ENCODE measurements at places on chromosomes 2 and 18.
A peak's percentile ranks its signal among the peaks of the same experiment; 100 is the strongest.

DNA sequence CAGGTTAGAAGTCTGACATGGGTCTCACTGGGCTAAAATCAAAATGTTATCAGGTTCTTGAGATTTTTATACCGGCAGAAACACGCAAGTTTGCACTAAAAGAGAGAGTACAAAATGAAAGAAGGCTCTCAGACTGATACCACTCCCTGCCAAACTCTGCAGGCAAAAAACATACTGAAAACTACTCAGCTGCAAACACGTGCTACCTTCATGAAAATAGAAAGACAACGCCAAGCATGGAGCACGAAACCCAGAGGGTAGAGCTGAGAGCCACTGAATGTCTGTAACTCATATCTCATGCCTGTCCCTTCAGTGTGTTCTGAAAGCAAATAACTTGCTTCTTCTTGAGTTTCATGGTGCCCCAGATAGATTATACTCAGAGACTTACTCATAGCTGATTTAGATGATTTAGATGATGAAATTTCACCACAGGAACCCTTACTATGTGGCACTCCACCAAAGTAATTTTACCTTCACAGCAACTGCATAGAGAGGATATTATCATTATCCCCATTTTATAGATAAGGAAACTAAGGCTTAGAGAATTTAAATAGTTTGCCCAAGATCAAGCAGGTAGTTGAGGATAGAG lies 313.0 kb upstream of the SLC39A10 start:
- DNase-seq, result no peak

- peak; percentile 69 for DNase-seq
These were observed 29.9 kb downstream of the ANO7 start for GRCh38 chr2:241218131-241219029.

DNA sequence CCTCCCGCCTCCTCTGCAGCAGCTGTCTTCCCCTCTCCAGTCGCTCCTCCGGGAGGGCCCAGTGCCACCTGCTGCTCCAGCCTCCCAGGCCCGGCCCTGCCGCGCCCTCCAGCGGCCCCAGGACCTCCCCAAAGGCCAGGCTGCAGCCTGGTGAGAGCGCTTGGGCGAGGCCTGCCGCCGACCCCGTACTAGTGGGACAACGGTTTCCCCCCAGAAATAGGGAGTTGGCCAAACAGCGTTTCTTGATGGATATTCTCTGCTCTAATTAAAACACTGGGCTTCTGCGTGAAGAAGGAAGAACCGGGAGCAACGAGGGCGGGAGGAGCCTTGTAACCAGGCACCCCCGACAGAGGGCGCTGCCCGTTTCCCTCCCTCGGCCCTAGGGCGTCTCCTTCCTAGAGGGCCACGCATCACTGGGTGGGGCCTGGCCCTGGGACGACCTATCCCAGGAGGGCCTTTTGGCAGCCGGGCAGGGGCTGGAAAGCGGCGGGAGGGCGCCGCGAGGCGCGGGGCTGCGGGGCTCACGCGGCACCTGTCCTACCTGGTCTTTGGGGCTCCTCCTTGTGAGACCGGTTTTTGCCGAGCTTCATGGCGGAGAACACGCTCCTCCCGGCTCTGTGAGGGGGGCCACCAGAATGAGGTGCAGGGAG lies 25.4 kb upstream of the OTOF start:
- peak; percentile 92 for DNase-seq

- DNase-seq, result no peak
These were observed 190.0 kb upstream of the SESTD1 start for GRCh38 chr2:179454443-179455171.

- no peak for DNase-seq
These were observed 4.4 kb upstream of the CHRNG start for GRCh38 chr2:232534940-232535651.

- no peak for DNase-seq
These were observed 18.0 kb upstream of the ATIC start for GRCh38 chr2:215293879-215294278.

DNA sequence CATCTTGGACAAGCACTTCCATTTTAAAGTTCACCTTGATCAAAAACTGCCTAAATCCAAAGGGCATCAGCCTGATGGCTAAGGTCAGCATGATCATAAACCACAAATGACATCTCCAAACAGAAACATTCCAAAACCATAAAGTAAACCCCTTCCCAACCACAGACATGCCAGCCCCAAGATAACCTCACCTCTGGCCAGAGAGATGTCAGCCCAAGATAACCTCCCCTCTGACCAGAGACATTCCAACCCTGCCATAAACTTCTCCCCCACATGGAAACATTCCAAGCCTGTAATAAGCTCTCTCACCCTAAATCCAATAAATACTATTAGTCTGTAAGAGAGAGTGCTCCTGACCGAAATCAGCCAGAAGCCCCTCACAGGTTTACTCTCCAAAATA lies 18.6 kb upstream of the MARCO start:
- no peak for DNase-seq

DNA sequence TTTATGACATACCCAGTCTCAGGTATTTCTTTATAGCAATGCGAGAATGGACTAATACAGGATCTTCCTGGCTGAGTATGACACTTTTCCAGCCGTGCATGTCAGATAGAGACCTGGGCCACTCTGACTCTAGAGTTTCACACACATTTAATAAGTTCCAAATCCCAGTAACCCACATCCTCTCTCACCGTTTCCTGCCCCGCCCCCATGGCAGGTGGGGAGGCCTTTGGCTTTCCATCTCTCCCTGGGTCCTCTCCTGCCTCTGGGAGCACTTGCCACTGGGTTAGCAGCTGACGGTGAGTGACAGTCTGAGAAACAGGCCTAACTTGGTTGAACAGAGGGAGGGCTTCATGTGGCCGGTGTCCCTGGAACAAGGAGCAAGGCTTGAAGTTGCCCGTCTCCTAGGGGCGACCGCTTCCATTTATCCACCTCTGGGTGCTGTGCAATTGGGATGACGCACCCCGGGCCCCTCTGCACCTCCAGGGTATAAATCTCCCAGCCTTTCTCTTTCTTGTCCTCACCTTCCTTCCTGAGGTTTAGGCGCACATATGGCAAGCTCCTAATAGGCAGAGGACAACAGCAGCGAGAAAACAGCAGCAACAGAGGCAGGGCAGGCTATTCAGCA lies 152.7 kb upstream of the HDAC4 start:
- no peak for DNase-seq

DNA sequence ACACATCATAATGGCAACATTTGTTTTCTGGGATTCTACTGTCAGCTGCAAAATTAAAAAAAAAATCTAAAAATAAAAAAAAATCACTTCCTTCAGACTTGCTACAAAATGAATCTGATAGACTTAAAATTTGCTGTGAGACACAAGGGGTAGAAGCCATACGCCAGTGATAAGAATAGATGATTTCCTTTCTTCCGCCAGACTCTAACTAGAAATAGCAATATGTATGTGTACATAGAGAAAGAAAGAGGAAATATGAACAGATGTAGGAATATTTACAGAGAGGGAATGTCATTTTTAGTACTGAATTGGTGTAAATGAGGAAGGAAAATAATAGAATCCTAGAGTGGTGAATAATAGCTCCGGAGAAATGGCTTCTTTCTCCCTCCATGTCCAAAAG lies 574.2 kb downstream of the DCC start:
- no peak for DNase-seq

DNA sequence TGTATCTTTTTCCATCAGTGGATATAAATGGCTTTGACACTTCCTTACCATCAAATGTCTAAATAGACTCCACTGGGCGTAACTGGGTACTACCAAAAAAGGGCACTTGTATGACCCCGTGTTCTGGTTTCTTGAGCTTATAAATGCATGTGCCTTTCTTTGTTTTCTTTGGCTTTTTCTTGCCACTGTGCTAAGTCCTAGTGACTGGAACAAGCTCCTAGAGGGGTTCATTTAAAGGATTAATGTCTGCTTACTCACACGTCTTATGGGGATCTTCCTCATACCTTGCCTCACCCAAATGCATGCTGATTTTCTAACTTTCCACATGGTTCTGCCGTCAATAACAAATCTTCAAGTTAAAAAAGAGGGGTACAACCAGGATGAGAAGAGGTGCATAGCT lies 19.8 kb upstream of the ZNF532 start:
- DNase-seq, result no peak

DNA sequence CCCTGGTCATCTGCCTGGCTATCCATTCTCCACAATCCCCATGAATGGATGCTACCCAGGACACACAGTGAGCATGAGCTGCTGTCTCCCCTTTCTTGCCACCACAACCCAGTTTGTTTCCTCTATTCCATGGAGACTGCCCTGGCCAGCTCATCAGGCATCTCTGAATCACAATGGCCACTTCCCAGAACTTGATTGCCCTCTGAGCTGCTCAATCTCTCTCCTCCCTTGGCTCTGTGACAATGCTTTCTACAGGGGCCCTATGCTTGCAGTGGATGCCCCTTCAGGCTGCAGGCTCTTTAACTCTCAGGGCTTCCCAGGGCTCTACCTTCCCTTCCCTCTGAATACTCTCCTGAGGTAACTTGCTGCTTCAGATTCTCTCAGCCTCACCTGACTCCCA lies 14.4 kb upstream of the SLC4A5 start:
- no peak for DNase-seq

DNA sequence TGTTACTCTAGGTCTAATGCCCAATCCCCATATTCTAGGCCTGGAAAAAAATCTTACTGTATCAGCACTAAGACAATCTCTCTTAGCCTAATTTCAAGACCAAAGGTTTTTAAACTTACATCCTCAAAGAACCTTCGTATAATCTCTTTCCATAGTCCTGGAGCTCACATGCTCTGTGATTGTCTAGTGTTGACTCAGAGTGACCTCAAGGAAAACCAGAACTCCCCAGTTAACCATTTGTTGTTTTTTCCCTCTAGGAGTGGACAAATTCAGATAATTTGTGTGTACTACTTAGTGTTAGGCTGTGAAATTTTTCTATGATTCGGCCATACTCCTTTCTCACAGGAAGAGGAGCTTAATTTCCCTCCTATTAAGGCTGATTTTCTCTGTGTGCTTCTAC lies 536.1 kb downstream of the SLC4A3 start:
- no peak for DNase-seq

DNA sequence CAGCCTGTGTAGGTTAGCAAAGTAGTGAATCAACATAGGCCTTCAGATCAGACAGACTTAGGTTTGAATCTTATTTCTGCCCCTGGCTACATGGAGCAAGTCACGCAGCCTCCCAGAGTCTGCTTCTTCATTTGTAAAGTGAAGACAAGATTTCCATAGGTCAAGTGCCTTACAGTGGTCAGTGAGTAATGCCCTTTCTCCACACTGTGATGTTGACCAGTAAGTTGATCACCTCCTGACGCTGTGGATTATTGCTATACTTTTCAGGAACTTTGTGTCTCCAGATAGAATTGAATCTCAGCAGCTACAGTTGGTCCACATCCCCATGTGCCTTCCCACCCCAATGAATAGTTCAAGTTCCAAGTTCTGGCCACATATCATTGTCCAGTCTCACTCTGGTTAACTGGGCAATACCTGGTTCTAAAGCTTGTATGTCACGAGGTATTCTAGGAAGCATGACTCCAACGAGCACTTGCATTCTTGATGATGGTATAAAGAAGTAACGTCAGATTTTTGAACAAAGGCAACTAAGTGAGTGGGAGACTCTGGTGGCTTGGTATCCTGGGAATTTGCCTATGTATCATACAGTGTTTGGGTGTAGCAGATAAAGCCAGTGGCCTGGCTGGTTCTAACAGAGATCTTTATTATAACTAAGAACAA lies 2.1 kb upstream of the CLIP4 start:
- no peak for DNase-seq

DNA sequence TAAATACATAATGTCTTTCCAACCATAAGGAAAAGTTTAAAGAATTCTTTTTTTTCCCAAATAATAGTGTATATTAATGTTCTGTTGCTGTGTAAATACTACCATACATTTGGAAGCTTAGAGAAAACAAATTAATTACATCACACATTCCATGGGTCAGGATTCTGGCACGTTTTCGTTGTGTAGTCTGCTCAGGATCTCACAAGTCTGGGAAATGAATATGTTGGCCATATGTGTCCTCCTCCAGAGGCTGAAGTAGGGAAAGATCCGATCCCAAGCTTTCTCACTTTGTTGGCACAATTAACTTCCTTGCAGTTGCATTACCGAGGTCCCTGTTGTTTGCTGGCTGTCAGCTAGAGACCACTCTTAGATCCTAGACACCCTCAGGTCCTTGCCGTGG lies 83.9 kb downstream of the RPRM start:
- no peak for DNase-seq

- no peak for DNase-seq
These were observed 1395.1 kb downstream of the SUCLG1 start for GRCh38 chr2:83063933-83064332.

DNA sequence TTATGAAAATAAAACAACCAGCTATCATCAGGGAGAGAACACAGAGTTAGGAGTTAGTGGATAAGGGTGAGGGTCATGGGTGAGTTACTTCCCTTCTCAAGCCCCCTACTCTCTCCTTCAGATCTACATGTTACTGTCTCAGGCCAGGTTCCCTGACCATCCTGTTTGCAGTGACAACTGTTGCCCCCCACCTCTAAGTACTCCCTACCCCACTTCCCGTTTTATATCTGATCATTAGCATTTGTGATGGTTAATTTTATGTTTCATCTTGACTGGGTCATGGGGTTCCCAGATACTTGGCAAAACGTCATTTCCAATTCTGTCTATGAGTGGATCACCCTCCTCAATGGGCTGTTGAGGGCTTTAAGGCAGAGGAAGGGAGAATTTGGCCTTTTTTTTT lies 32.8 kb upstream of the ATP8B1 start:
- no peak for DNase-seq

- no peak for DNase-seq
These were observed 35.1 kb upstream of the MPP4 start for GRCh38 chr2:201733544-201733943.

DNA sequence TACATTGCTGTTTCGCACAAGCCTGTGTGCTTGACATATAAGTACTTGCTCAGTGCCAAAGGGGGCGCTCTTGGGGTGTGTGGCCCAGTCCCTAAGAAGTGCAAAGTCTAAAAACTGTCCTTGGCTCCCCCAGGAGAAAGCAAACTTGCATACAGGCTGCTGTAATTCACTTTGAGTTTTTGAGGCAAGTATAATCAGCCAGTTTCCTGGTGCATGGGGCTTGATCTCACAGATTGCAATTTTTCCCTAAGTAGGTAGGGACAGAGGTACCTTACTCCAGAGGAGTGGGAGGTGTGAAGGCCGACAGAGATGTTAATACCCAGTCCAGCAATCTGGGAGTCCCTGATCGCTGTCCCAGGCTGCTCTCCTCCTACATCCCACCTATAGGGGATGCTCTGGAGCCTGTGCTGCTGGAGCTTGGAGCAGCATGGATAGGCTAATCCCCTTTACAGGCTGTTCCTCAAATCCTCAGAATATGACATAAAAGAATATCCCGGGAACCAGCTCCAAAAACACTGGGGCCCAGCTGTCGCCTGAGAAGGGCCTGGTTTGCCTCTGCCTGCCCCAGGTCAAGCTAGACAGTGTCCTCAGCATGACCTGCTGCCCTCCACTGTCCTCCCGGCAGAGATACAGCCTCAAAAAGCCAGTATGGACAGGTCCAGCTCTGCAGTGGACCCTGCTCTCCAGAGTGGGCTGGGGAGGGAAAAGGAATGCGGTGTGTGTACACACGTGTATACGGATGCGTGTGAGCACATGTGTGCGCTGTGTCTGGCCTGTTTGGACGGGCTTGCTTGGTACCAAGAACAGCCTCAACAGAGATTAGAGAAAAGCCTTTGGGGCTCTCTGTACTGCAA lies 136.5 kb upstream of the HAAO start:
- DNase-seq, result no peak
